ENCODE measurements at places on chromosomes 12 and 14.

GRCh38 chr12:241266-241665, 21.4 kb downstream of the SLC6A13 start:
- DNase-seq = no peak

GRCh38 chr14:101755591-101756324, 5.8 kb upstream of the PPP2R5C start:
- no peak for DNase-seq

GRCh38 chr12:119674560-119674959, 6.6 kb downstream of the PRKAB1 start:
- no peak for DNase-seq

GRCh38 chr12:22039361-22039760, 6.7 kb upstream of the CMAS start:
- DNase-seq = no peak

GRCh38 chr12:48980953-48981756, 3.0 kb downstream of the WNT1 start:
- no peak for DNase-seq

GRCh38 chr14:32233260-32233659, 30.2 kb upstream of the RNU6-8 start:
- DNase-seq = no peak

Measured in GM19239 (cell line).